Stimulated activated CD4-positive, alpha-beta T cell treated with anti-CD3 and anti-CD28 coated beads, Interleukin-15, amount 100 ng/mL, for 48 hours (primary cell): ENCODE measurements at places on chromosomes 2 and 18.
A peak's percentile ranks its signal among the peaks of the same experiment; 100 is the strongest.

DNA sequence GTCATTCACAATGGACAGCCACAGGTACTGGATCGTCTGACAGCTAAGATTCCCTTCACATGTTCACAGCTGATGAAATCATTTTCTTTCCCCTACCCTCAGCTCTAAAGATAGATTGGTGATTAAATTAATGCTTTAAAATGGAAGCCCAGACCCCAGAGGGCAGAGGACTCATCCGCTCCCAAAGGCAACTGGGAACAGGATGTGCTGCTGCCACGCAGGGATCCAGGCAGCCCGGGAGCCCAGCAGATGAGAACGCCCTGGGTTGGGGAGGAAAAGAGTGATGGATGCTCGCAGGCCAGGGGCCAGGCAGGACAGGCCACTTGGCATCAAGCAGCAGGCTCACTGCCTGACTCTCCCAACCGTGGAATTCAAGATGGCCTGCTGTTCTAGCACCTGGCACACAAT is 41.3 kb downstream of the HDHD2 start:
- DNase-seq: no peak

GRCh38 chr2:59076079-59076619 is 835.0 kb upstream of the FANCL start:
- no peak for DNase-seq

GRCh38 chr18:64982414-64983055 is 768.3 kb upstream of the CDH7 start:
- DNase-seq: no peak

DNA sequence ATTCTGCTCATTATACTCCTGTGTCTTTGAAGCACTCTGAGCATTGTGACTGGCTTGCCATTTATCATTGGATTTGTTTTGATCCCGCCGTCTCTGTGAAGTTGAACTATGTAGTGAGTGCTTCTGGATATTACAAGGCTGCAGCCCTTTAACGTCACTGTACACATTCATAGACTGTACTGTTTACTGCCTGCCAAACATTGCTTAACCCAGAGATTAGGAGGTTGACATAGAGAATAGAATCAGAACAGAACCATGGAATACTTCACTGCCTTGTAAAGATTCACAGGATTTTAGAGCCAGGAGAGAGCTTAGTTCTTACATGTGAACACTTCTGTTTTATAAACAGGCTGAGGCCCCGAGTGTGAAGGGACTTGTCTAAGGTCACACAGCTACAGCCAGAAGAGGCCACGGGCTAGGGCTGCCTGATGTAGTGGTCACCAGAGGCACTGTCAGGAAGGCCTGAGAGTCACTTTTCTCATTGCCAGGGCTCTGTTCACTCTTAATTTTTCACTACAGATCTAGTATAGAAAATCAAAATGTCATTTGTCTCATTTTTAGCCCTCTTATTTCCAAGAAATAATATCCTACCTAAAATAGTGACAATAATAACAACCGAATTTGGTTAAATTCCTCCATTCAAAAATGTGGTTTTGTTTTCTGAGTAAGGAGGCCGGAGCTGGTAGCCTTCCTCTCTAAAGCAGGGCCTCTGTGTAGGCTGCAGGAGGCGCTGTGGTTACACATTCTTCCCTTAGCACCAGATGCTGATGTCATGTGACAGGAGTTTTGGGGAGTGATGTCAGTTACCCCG is 87.9 kb downstream of the UGGT1 start:
- DNase-seq: peak; percentile 20

DNA sequence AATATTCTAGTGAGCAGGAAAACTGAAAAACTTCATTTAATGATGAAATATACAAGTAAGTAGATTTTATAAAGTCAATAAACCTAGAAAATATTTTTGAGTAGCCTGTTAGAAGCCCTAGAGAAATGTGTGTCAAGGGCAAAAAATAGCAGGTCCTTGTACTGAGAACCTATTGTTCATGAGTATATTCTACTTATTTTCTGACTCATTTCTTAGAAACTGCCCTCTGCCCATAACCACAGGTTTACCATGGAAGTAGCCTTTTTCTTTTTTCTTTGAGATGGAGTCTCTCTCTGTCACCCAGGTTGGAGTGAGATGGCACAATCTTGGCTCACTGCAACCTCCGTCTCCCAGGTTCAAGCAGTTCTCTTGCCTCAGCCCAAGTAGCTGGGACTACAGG is 19.4 kb upstream of the SELENOI start:
- no peak for DNase-seq

GRCh38 chr2:188582211-188582610 is 290.5 kb downstream of the GULP1 start:
- DNase-seq: no peak

- DNase-seq: no peak
Measured at GRCh38 chr18:10482985-10483949, 28.8 kb downstream of the APCDD1 start.

DNA sequence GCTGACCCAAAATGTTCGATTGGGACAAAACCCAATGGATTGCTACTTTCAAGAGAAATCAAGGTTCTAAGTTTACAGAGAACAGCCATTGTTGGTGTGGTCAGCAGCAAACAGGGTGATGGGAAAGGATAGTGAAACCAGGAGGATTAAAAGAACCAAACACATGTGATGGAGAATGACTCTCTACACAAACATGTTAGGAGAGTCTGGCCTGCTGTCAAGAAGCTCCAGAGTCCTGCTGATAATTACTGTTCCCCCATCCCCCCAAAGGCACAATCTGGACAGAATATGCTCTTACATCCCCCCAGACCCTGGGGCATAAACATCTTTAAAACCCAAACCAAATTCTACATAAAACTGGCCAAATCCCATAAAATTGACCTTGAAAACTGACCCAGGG is 32.0 kb upstream of the ACYP2 start:
- DNase-seq: no peak

GRCh38 chr2:56130463-56131070 is 53.2 kb upstream of the CCDC85A start:
- DNase-seq: no peak

DNA sequence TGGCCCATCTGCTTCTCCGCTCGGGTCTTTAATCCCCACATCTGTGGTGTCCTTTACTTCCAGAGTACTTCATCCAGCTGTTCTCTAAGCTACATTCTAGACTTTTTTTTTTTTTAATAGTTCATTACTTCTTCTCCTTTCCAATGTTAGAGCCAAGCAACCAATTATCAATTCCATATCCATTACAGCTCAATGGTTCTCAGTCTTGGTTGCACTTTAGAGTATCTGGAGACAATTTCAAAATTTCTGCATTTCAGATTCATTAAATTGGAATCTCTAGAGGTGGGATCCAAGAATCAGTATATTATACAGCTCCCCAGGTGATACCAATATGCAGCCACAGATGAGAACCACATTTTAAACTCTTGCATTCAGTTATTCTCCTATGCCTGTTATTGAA is 43.9 kb upstream of the ZSWIM2 start:
- no peak for DNase-seq

- peak; percentile 54 for DNase-seq
Measured at GRCh38 chr2:119290859-119291587, 67.4 kb downstream of the STEAP3 start.

- DNase-seq: peak; percentile 19
Measured at GRCh38 chr2:36277146-36277808, 78.3 kb upstream of the CRIM1 start.

DNA sequence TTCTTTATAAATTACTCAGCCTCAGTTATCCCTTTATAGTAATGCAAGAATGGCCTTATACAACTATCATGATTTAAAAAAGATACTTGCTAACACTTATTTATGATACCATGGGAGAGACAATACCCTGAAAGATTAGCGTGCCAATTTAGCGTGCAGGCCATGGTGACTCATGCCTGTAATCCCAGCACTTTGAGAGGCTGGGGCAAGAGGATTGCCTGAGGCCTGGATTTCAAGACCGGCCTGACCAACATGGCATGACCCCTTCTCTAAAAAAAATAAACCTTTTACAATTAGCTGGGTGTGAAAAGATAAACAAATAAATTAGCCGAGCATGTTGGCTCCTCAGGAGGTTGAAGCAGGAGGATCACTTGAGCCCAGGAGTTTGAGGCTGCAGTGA is 493.4 kb upstream of the FSIP2 start:
- DNase-seq: no peak

GRCh38 chr2:71530211-71530610 is 76.8 kb downstream of the DYSF start:
- no peak for DNase-seq

- no peak for DNase-seq
Measured at GRCh38 chr2:40230707-40231432, 221.0 kb downstream of the SLC8A1 start.

GRCh38 chr18:3453540-3454364 is 3.8 kb downstream of the TGIF1 start:
- DNase-seq: no peak

DNA sequence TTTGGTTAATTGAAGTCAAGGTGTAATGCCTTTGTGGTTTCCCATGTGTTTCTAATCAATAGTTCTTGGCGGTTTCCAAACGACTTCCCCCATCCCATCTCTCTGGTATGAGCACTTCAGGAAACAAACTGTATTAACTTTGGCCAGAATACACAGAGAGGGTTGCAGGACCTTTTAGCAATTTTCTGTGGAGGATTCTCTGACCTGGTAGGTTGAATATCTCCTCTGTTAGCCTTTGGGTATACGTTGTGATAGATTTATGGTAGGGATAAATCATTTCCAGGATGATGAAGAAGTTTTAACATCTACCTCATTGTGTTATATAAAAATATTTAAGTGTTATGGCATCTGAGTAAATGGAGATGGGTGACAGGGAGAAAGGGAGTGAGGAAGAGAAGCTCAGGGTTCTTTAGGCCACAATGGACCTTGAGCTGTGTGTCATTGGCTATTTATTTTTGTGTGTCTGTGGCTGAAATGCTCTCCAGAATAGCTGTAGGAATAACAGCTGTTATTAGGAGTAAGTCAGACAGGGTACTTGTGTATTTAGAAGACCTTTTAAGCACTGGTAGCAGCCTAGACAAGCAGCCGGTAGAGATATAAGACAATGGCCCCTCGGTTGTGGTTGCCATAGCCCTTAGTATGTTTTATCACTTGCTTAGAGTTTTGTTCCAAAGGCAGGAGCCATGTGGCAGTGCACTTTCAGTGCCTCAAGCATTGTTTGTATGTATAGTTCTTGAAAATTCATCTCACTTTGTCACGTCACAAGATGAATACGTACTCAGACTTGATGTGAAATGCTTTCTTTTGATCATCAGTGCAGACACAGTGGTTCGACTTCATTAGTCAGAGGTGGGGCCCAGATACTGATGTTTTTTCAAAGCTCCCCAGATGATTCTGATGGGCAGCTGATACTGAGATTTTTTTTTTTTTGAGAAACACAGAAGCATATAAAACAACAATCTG is 91.1 kb downstream of the FMNL2 start:
- no peak for DNase-seq

DNA sequence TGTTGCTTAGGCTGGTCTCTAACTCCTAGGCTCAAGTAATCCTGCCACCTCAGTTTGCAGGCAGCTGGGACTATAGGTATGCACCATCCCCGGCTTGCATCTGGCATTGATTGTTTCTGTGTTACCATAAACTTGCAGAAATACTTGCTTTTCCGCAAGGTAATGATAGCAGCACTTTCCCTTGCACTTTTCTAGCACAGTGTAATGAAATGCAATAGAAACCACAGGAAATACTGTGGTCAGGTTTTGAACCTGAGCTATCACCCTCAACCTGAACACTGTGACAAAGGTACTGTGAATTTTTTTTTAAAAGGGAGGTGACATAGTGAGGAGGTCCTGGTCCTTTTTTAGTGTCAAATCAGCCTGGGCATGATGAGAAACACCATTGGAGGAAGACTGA is 38.3 kb downstream of the DHRS9 start:
- no peak for DNase-seq

GRCh38 chr18:58898010-58898799 is 33.5 kb downstream of the ZNF532 start:
- no peak for DNase-seq

DNA sequence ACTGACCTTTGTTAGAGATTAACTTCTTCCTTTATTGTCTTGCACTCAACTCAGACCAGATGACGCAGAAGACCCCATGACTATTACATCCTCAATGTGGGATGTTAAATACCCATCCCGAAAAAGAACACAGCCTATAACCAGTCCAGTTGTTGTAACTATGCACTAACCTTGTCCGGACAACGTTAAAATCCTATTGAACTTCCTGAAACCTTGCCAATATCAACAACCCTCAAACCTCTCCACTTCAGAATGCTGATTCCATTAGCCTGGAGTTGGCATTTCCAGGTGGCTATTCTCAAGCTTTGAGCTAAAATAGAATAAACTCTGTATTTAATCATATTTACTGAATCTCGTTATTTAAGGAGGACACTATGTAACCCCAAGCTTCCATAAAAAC is 13.6 kb downstream of the NMS start:
- no peak for DNase-seq

GRCh38 chr2:236180831-236181453 is 12.8 kb upstream of the GBX2 start:
- DNase-seq: no peak

DNA sequence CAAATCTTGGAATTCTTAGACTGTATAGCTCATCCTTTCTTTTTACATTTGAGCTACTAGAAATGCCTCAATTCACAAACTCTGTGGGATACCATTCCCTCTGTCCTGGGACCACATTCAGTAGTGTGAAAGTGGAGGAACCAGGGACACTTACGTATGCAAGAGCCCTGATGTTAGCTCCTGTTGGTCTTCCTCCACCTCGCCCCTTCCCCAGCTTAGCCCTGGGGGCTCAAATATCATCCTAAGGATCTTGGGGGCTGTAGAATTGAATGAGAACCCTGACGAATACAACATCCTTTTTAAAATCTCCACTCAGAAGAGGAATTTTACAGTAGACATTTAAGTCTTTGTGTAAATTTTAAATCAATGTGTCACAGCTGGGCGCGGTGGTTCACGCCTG is 65.2 kb upstream of the RAPH1 start:
- DNase-seq: no peak

DNA sequence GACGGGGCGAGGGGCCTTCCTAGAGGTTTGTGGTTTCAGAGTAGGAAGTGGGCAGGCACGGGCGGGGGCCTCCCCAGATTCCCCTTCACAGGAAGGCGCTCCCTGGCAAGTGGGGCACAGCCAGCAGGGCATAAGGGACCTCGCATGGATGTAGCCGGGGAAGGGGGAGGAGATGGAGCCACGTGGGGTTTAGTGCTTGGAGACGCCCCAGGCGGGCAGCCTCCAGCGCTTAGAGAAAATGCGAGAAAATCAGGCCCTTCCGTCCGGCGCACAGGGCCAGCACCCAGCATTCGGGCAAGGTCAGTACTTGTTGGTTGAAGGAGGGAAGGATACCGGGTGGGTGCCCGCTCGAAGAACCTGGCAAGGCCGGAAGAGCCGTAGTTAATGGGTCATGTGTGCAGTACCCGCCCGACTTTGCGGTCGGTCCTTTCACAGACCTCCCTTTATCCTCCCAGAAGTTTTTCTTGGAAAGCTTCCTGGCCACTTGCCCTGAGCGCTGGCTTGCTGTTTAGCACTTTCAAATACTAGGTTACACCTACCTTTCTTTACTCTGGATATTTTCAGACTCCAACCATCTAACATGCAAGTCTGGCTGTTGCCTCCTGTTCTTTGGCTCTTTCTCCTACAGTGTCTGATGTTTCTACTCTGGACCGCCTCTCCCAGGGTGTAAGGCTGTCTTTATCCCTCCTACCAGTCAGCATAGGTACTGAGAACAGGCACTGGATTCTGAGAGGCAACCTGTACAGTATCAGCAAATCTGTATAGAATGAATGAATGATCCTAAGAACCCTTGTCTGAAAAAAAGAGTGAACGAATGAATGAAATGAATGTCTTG is 78.1 kb downstream of the CIB4 start:
- DNase-seq: no peak
